ENCODE measurements at places on chromosomes 7 and 10.

DNA sequence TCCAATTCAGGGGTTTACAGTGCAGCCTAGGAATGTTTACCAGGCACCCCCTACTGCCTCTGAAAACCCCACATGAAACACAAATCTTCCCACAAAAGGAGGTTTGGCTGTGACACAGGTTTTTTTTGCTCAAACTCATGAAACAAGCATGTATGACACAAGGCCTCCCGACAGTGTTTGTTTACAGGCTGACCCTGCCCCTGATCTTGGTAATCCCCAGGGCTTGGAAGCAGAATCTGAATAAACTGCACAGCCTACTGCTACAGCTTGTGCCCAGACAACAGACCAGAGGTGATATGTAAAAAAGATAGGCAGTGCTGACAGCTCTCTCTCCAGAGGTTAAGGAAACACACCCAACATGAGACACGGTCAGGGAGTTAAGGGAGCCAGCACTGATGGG lies 184.2 kb downstream of the KMT2E start:
- no peak for DNase-seq

- no peak for DNase-seq
Observed at GRCh38 chr7:73519867-73520672, 2.0 kb downstream of the BAZ1B start.

DNA sequence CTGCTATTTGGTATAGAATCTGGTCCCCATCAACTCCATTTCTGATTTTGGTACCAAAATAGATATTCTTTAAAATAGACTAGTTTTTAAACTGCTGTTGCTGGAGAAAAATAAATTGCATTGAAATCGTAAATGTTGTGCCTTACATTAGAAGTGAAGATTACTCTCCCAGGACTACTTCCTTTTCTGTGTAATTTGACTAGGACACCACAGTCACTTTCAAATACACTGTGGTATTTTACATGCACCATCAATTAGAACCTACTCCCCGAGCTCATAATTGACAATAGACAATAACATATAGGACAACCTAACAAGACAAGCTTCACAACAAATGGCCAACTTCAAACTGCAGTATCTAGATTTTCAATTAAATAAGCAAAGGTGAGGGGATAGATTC lies 211.5 kb downstream of the DGKB start:
- no peak for DNase-seq

GRCh38 chr7:81704595-81704994 lies 65.3 kb downstream of the HGF start:
- DNase-seq = no peak

GRCh38 chr7:101669307-101669706 lies 40.2 kb upstream of the MYL10 start:
- DNase-seq = no peak

DNA sequence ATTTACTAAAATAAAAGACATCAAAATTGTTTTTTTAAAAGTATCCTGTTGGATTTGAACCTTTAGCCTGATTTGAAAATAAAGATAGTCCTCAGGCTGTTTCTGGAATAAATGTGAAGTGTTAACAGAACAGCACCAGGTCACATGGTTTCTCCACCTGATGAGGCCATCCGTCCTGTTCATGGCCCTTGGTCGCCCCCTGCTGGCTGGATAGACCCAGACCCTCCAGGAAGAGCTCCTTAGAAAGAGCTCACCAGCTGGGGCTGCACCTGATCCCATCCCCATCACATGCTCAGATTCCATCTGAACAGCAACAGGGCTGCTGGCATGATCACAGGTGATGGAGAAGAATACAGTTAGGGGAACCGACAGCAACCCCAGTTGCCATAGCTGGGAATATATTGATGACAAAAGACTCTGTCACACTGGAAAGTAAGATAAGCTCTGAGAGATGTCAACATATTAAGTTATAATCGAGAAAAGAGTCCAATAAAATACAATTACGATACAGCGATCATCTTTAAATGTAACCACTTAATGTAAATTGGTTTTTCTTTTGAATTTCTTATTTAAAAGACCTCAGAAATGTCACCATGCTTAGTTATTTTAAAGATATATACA lies 4.8 kb downstream of the OR2A14 start:
- peak; percentile 37 for DNase-seq

DNA sequence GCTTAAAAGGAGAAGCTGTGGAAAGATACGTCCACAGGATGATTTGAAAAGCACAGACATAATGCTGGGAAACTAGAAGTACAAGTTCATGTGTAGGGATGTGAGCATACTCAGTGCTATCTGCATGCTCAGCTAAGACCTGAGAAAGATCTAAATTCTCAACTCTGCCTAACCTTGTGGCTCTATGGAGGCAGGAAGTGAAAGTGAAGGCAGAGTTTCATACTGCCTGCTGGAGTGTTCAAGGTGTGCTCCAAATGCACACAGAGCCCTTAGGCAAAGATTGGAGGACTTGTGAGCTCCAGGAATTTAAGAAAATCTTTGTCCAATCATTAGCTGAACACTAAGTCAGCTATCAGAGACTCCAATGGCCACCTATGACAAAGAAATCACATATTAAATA lies 190.9 kb downstream of the RNLS start:
- DNase-seq = peak; percentile 84

- no peak for DNase-seq
Observed at GRCh38 chr10:22704942-22705341, 9.4 kb downstream of the PIP4K2A start.

DNA sequence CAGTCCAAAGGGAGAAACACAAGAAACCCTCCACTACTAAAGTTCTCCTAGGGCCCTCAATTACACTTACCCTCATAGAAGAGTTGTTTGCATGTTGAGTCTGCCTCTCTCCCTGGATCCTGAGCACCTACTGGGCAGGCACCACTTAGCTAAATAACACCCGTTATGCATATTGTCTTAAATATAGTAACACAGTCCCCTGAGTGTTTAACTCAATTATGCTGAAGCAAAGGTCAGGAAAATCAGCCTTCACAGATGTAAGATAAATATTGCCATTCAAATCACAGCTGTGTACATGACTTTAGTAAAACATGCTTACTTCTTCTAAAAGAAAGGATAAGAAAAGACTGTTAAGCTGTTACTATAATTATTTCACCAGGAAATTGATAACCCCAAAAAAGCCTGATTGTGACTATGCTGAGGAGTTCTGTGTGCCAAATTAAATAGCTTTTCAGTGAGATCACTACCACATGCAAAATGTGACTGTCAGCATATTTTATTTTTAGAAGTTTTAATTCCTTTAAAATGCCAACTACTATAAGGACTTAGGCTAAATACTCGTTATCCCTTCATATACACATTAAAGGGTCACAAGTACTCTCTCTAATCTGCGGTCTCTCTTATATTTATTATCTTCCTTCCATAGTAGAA lies 733.9 kb upstream of the PHF14 start:
- DNase-seq = no peak

Measured in GM12864 (cell line).